ENCODE measurements at places on chromosomes 1 and 21.

GRCh38 chr1:30101487-30102227, 621.7 kb downstream of the MATN1 start:
- DNase-seq = no peak

DNA sequence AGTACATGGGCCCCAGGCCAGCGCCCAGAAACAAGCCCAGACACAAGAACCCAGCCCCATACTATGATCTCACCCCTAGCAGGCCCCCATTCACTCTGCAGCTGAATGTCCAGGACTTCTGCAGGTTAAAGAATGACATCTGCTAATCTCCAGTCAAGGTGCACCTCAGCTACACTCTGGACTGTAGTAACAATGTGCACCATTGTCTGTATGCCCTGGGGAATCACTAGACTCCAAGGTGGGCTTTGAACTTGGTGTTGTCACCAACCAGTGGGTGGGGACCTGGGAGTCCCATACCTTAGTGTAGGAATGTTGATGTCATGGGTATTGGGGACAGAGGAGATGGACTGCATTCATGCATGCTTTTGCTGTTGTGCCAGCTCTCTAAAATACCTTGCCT, 10.3 kb downstream of the KCNE1 start:
- no peak for DNase-seq

DNA sequence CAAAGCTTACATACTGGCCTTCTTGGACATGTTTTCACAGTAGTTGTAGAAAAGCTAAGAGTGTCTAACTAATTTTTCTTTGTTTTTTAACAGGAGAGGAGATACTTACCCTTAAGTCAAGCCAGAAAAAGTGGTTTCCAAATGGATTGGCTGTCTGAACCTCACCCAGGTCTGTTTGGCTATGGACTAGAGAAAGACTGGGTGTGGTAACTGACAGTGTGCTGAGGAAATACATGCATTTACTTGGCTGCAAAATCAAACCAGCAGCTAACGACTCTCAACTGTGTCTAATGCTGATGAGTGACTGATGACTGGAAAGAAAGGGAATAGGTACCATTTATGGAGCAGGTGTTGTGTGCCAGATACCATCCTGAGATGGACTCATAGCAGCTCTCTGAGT, 91.1 kb downstream of the MTR start:
- DNase-seq = no peak

GRCh38 chr1:30313176-30313575, 410.2 kb downstream of the MATN1 start:
- DNase-seq = no peak

- no peak for DNase-seq
Observed at GRCh38 chr1:16250524-16251251, 13.7 kb upstream of the CPLANE2 start.

GRCh38 chr1:158333405-158334155, 2.2 kb upstream of the CD1B start:
- peak; percentile 69 for DNase-seq

DNA sequence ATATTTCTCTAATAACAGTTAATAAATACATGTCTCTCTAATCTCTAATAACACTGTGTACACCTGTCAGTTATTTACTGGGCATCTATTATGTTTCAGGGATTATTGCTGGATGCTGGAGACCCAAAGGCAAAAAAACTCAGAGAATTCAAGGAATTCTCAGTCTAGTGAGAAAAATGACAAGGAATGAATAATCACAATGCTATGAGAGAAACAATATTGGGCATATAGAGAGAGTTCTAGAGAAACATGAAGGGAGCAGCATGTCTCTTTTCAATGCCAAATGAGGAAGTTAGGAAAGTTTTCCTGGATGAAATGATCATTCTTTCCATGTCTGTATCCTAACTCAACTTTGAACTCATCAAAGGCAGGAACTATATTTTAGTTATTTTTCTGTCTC, 82.8 kb downstream of the TNFSF18 start:
- DNase-seq = no peak

- no peak for DNase-seq
Observed at GRCh38 chr21:32768530-32768929, 3.0 kb downstream of the PAXBP1 start.

- no peak for DNase-seq
Observed at GRCh38 chr1:43545695-43546387, 15.2 kb downstream of the PTPRF start.

DNA sequence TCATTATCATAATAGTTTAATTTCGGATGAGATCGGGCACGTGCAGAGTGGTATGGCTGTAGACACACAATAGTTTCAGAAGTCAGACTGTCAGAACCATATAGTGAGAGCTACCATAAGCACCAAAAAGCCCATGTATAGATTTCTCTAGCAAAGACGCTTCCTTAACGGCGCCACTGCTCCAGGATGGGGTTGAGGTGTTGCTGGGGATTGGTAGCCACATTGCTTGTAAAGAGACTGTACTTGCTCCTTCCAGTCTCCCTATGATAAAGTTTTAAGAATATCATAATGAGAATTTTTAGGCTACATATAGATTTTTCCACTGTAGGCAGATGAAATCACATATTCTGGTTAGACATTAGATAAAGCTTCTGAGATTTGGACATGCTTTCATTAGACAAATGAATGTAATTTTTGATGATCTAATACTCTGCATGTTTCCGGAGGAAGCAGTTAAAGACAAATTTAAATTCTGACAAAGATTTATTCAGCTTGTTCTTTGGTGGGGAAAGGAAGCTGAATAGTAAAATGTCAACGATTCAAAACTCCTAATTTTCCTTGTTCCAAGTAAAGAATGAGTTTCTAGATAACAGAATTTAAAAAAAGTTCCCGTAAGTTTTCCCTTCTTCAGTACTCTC, 77.7 kb downstream of the MAP3K7CL start:
- peak; percentile 86 for DNase-seq

DNA sequence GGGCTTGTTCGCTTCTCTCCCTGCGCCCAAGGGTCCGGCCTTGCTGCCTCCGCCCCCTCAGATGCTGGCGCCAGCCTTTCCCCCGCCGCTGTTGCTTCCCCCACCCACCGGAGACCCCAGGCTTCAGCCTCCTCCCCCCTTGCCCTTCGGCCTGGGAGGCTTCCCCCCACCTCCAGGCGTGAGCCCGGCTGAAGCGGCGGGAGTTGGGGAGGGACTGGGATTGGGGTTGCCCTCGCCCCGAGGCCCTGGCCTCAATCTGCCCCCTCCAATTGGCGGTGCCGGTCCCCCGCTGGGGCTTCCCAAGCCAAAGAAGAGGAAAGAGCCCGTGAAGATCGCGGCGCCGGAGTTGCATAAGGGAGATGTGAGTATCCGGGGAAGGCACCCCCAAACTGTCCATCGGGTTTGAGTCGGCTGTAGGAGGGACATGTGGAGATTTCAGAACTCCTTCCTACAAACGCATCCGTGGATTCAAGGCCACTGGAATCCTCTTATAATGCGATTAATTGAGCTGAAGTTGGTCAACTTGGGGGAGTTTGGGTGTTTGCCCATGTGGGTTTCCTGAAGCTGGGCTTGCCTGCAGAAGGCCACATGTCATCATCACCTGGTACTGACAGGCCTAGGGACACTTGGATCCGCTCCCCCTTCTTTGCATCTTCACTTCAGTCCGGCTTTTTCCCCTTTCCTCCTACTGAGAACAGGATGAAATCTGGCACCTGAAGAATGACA, 707 bp downstream of the PRCC start:
- peak; percentile 50 for DNase-seq
